ENCODE measurements at places on chromosomes 12 and 14.
A peak's percentile ranks its signal among the peaks of the same experiment; 100 is the strongest.

DNA sequence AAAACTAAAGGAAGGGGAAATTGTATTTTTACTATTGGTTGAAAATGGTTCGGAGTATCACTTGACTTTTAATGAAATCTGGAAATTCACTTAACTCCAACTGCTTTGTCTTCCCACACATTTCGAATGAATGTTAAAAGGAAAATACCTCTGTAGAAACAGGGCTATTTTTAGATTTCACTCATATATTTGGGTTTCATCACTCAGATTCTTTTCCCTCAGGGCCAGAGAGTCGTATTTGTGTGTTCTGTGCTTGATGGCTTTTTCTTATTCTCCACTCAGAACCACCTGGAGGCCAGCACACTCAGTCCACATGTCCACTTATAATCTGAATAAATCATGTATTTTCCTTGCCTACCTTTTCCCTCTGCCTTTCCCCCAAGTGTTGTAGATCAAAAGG lies 40.0 kb downstream of the DAAM1 start:
- DNase-seq, result no peak

DNA sequence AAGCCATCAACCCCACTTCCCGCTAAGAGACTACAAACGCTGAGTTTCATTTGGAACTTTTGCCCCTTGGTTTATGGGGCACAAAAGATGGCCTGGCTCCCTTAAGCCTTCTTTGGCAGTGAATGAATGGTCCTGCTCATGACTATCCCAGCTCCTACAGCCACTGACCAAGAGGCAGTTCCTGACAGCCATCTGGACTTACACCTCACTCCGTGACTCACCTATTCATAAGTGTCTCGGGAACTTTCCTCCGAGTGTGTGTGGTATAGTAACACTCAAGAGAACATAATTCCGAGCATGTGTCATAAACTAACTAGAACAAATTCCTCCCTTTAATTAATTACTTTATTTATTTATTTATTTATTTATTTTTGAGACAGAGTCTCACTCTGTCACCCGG lies 51.9 kb upstream of the NUDT4 start:
- no peak for DNase-seq

DNA sequence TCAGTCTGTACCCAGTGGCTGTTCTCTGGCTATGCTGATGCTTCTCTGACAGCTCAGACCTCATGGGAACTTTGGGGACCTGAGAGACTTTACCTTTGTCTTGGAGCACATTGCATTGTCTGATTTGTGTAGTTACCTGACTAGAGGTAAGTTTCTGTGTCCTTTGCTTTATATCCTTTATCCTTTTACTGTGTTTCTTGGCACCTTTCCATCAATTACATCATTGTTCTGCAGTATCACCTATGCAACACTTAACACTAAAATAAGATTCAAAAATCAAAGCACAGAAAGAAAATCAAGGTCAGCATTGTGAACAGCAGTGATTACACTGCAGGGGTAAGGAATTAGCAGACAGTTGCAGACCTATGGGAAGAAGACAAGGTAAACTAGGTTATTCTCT lies 43.8 kb downstream of the SLC35F4 start:
- no peak for DNase-seq

GRCh38 chr12:96890331-96890730 lies 16.7 kb upstream of the NEDD1 start:
- DNase-seq, result no peak

DNA sequence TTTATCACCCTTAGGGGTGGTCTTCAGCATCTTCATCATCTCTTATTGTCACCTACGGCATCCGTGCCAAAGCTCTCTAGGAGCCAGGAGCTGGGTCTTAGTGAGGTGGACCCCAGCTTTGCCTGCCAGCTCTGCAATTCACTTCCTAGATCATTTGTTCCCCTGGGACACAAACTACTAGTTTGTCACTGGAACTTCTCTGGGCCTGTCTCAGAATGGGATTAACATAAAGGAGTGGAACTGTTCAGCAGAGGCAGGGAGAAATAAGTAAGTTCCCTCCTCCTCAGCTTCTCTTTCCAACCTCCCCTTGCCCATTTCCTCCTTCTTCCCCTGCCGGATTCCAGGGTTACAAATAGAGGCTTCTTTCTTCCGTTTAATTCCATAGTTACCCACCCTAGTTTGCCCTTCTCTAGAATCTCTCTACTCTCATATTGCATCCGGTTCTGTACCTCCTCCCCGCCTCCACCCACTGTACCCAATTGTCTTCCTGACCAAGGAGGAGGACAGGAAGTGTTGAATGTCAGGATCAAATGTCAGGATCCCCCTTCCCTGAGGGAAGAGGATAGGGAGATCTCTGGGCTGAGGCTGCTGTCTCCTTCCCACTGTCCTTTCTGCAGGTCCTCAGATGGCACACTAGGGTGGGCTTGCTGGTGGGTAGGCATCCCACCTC lies 25.0 kb downstream of the LARP4 start:
- DNase-seq, result no peak

GRCh38 chr14:65287264-65288131 lies 125.0 kb upstream of the FUT8 start:
- no peak for DNase-seq

DNA sequence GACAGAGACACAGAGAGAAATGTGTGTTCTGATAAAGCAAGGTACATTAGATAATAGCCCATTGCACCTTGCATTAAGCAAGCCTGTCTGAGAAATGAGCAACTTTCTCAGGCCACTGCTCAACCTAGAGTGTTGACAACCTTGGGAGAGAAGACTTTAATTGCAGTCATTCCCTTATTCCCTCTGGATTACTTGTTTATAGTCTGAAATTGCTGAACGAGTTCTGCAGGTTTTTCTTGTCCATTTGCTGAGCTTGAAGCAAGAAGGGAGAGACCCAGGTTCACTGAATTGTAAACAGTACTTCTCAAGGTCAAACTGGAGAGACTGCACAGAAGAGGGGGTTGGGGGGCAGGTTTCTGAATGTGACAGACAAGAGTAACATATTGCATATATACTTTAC lies 159.4 kb upstream of the PLEKHG7 start:
- no peak for DNase-seq

GRCh38 chr12:68420225-68421010 lies 88.3 kb upstream of the MDM1 start:
- DNase-seq, result no peak

GRCh38 chr14:31229638-31230572 lies 22.3 kb upstream of the HECTD1 start:
- peak; percentile 94 for DNase-seq

- no peak for DNase-seq
Measured at GRCh38 chr14:61491876-61492434, 170.6 kb downstream of the PRKCH start.

DNA sequence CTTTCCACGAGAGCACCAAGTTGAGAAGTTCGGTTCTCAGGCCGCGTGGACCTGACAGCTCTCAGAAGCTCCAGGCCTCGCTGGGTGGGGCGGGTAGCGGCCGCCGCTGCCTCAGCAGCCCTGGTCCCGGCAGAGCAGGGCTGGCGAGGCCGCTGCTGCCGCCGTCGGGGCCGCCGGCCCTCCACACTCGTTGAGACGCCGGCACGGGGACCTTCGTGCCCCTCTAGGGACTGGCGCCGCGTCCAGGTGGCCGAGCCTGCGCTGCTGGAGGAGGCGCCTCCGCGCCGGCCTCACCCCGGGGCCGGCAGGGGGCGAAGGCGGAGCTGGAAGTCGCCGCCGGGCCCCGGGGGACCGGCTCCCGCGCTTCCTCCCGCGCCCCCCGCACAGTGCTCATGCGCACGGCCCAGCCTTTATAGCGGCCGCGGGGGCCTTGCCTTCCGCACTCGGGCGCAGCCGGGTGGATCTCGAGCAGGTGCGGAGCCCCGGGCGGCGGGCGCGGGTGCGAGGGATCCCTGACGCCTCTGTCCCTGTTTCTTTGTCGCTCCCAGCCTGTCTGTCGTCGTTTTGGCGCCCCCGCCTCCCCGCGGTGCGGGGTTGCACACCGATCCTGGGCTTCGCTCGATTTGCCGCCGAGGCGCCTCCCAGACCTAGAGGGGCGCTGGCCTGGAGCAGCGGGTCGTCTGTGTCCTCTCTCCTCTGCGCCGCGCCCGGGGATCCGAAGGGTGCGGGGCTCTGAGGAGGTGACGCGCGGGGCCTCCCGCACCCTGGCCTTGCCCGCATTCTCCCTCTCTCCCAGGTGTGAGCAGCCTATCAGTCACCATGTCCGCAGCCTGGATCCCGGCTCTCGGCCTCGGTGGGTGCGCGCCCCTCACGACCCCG lies at the start of gene COCH:
Gene COCH, plus strand, starts transcription at position 440 of the 879 bp plus-strand sequence. Its CDS starts 380 bp downstream, at position 820.
- DNase-seq, result no peak

DNA sequence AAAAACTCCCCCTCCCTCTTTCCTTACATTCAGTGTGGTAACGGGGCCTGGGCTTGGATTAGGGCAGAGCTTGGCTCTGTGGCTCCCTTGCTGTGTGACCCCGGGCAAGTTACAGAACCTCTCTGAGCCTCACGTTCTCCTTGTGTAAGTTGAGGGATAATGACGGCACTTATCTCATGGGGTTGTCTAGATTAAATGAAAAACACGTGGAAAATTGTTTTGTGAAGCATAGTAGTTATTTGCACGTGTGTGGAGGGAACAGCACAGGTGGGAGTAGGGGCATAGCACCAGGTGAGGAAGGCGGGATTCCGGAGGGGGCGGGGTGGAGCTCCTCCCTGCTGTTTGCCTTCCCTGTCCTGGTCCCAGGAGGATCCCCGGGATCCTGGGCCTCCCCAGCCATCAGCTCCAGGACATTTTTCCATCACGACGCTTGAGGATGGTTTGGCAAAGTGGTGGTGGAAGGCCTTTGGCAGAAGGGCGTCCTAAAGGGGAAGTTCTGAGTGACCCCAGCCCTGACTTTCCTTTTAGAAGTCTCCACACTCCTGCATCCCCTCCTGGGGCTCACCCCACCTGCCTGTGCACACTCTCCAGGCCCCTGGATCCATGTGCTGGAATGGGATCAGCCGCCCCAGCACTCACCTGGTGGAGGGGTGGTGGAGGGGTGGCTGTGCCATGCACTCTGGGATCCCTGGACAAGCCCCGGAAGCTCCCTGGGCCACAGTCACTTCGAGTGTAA lies 22.7 kb downstream of the LRTM2 start:
- DNase-seq, result no peak

- no peak for DNase-seq
Measured at GRCh38 chr14:94356379-94357056, 31.9 kb downstream of the SERPINA1 start.

DNA sequence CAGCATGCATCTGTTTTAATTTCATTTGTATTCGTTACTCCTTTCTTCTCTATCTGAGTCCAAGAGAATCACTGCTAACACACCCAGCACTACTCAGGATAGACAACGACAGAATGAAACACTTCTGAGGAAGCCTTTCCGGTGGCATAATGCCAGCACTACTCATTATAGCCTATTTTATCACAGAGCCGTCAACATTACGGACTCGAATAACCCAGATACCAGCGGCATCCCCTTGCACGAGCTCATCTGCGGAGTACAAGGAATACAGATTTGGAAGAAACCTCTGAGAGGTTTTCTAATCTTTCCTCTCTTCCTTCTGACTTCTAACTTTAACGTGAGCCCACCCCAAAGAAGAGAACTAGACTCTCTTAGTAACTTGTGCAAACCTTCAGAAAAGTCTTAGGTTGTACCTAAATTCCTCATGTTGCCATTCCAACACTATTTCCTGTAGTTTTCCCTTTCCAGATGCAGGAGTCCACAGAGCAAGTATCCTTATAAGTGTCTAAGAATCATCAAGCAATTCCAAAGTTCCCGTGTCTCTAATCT lies 248.1 kb downstream of the APAF1 start:
- DNase-seq, result no peak

GRCh38 chr14:103087343-103087835 lies 3.4 kb downstream of the LBHD2 start:
- no peak for DNase-seq

- DNase-seq, result no peak
Measured at GRCh38 chr12:9198012-9198411, 10.2 kb downstream of the PZP start.

GRCh38 chr12:29744365-29744764 lies 39.4 kb downstream of the TMTC1 start:
- DNase-seq, result no peak

DNA sequence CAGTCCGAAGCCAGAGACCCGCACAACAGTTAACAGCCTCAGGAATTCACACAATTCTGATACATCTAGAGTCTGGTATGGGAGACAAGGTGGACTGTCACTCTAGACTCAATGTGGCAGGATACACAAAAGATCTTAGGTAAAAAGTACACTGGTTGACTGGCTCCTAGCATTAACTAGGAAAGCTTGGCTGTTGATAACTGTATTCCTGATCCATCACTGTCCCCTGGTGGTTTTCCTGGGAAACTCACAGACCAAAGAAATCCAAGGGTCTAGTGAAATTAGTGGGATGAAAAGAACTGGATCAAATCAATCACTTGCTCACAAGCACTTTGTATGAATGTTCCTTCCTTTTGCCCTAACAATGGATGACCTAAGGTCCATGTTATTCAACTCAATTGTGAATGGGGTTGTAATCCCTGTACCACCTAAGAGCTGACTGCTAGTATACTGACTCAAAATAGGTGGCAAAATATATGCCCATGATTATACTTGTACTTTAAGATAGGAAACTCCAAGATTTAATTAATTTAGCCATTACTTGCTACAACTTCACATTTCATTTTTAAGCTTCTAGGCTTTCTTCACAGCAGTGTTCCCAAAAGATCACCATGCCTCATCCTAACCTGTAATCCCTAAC lies 14.0 kb downstream of the NPC2 start:
- DNase-seq, result no peak

- no peak for DNase-seq
Measured at GRCh38 chr12:115872919-115873357, 404.6 kb downstream of the MED13L start.

GRCh38 chr12:23564451-23565152 lies 384.9 kb downstream of the SOX5 start:
- DNase-seq, result no peak

DNA sequence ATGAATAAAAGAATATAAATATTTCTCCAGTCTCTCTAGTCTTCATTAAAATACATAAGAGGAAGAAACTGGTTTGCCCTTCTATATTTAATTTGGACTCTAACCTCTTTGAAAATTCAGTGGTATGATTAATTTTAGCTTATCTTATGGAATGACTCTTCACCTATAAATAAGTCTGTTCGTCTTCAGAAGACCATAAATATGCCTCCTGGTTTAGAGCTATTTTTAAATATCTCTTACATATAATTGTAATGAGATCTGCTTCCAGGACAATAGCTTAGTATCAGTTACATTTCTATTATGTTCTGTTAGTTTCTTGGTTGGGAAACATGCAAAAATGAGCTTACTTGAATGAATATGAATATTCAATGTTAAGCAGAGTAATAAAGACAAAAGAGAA lies 257.5 kb upstream of the HMGA2 start:
- no peak for DNase-seq

GRCh38 chr14:61663312-61663979 lies 31.9 kb upstream of the HIF1A start:
- no peak for DNase-seq

Measured in AG09319 (cell line).